CD8-positive, alpha-beta memory T cell (primary cell): ENCODE measurements at places on chromosomes 13 and 19.

GRCh38 chr13:76823969-76824368 lies 62.2 kb downstream of the KCTD12 start:
- no peak for DNase-seq

DNA sequence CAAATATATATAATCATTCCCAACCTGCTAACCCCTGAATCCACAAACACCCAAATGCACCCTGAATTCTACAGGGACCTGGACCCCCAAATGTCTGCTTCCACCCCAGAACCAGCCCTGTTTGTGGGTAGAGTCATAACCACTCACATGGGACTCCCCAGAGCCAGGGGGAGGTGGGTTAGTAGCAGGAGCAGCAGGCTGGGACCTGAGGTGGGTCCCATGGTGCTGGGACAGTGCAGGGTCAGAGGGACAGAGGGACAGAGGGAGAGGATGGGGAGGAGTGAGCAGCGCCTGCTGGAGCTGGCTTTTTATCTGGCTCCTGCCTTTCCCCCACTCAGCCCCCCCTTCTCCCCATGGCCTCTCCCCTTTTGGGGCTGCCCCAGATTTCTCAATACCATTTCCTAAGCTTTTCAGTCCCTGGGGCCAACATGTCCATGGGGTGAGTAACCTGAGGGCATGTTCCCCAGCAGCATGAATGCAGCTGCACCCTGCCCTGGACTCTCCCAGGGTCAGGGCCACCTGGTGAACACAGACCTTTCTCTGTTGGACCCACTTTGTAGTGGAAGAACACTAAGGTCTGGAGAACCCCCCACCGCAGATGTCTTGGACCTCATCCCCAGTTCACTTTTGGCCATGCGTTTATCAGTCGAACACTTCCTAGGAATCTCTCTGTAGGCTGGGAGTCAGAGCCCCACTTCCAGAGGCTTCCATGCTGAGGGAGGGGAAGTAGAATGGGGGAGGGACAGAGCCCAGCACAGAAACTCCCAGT lies at the start of gene C3:
Gene C3, minus strand, starts transcription at position 282 of the 769 bp plus-strand sequence. Its CDS starts 61 bp downstream, at position 221.
- no peak for DNase-seq

- DNase-seq = no peak
These were observed 74.7 kb downstream of the FGF14 start for GRCh38 chr13:102327119-102327617.

DNA sequence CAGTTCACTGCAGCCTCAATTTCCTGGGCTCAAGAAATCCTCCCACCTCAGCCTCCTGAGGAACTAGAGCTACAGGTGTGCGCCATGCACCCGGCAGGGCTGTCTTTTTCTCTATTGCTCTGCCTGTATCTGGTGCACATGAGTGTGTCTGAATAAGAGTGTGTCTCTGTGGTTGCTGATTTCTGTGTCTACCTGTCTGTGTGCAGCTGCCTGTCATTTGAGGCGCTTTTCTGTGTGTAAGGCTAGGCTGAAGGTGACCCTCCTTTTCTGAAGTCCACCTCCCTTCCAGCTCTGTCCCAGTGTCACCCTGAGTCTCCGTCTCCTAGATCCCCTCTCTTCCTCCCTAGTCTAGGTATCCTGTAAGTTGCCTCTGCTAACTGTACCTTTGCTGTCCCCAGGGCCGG lies 1.5 kb upstream of the PRR12 start:
- no peak for DNase-seq

GRCh38 chr19:33301144-33301899 lies 1.0 kb downstream of the CEBPA start:
- no peak for DNase-seq

DNA sequence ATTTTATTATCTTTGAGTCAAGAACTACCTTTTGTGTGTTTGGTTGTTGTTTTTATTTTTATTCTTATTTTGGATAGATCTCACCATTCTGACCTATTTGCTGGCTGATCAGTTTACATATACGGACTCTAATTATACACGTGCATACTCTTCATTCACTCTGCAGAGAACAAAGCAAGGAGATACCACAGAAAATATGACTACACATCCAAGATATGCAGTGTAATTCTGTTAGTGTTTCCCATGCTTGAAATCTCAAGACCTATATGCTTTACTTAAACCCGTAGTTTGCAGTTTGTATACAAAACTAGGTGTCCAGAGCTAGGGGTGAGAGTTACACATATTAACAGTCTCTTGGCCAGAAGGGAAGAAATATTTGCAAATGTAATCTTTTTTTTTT lies 205.5 kb downstream of the DCLK1 start:
- no peak for DNase-seq

GRCh38 chr19:1730157-1730556 lies 23.1 kb upstream of the ONECUT3 start:
- no peak for DNase-seq

DNA sequence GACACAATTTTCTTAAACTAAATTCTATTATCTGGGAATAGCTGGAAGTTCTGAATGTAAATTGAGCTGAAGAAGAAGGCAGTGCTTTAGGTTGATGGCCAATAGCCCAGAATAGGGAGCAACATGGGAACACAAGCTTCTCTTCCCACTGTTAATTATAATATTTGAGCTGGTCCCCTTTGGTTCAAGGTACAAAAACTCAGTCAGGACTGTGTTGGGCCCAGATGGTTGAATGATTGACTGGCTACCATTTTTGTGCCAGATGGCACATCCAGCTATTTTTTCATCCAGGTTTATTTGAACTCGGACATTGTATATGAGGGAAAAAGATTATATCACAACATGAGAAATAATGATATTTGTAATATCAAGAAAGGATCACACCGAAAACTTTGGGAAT lies 458.9 kb downstream of the SLITRK1 start:
- no peak for DNase-seq

- no peak for DNase-seq
These were observed 3.2 kb downstream of the LHFPL6 start for GRCh38 chr13:39599842-39600241.

DNA sequence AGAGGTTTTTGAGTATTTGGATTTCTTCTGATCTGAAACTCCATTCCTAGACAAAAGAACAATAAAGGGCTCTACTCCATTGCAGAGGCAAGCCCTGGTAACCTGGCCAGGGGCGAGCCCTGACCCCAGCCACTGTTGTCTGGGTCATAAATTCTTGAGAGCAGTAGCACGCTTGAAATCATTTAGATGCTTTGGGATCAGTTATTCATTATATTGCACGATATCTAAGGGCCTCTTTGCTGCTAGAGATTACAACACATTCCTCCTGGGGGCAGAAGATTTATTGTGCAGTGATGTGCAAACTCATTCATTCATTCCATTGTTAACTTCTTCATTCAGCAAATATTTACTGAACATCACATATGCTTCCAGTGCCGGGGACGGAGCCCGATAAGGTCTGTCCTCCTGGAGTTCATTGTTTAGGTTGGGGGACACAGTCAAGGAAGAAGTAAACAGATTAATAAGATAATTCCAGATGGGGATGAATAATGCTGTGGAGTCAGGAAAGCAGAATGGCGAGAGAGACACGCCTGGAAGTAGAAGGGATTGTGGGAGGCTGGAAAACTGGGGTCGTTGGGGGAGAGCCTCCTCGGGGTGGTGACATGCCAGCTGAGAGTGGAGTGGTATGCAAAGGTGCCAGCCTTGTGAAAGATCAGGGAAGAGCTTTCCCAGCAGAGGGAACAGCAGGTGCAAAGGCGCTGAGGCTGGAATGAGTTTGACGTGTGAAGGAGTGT lies 34.9 kb downstream of the SIPA1L3 start:
- DNase-seq = no peak

- DNase-seq = no peak
These were observed 99.6 kb upstream of the NBEA start for GRCh38 chr13:34842466-34842865.

- no peak for DNase-seq
These were observed 17.3 kb upstream of the OVOL3 start for GRCh38 chr19:36093687-36094086.

- no peak for DNase-seq
These were observed 35.5 kb upstream of the CSNK1A1L start for GRCh38 chr13:37141011-37141410.

DNA sequence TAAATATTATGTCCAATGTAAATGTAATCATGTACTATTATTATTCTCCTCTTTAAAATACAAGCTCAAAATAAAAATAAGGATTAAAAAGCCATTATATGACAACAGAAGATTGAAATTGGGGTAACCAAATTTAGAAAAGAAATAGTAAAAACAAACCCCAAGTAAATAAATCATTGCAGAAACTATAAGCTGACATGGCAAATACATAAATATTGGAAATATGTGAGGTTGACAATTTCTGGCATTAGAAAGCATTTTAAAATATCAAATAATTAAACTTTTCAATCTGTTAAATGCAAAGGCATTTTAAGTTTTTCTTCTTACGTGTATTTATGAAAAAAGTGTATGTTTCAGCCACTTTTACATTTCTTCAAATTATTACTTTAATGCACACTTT lies 394.7 kb upstream of the DACH1 start:
- no peak for DNase-seq

GRCh38 chr19:37999309-38000213 lies 92.6 kb downstream of the SIPA1L3 start:
- no peak for DNase-seq

DNA sequence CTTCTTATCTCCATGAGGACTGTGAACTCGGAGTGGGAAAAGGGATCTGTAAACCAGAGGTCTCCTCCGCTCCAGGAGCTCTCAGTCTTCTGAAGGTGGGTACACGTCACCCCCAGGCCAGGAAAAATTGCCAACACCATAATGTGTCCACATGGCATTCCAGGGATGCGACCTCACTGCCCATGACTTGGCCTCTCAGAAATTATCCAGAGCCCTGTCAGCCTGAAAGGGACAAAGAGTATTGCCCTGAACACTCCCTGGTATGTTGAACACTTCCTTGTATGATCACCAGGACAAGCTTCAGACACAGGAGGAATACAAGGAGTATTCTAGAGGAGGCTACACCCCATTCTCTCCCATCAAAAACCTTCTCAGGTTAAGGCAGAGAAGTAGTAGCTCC lies 81.0 kb upstream of the SLC7A1 start:
- DNase-seq = no peak

- no peak for DNase-seq
These were observed 181.1 kb upstream of the UBL3 start for GRCh38 chr13:30031488-30031887.

GRCh38 chr13:99383946-99384345 lies 76.7 kb upstream of the GPR183 start:
- DNase-seq = no peak

GRCh38 chr13:48594096-48594815 lies 59.5 kb upstream of the CYSLTR2 start:
- DNase-seq = no peak

DNA sequence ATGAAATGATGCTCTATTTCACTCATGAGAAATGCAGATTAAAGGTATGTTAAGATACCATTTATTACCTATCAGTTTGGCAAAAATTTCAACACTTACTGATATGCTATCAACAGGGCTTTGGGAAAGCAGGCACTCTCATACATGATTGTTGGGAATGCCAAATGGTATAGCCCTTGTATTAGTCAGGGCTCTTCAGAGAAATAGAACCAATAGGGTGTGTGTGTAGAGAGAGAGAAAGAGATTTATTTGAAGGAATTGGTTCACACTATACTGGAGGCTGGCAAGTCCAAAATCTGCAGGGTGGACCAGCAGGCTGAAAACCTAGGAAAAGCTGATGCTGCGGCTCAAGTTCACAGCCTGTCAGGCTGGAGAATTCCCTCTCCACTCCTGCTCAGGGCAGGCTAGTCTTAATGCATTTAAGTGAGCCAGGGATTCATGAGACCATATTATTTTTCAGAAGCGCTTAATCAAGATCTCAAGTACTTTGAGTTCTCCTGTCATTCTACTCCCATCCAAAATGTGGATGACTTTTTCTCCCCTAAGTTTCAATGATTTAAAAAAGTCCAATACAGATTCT lies 72.4 kb downstream of the NHLRC3 start:
- DNase-seq = no peak

GRCh38 chr13:27401210-27401609 lies 23.2 kb upstream of the GTF3A start:
- DNase-seq = no peak

DNA sequence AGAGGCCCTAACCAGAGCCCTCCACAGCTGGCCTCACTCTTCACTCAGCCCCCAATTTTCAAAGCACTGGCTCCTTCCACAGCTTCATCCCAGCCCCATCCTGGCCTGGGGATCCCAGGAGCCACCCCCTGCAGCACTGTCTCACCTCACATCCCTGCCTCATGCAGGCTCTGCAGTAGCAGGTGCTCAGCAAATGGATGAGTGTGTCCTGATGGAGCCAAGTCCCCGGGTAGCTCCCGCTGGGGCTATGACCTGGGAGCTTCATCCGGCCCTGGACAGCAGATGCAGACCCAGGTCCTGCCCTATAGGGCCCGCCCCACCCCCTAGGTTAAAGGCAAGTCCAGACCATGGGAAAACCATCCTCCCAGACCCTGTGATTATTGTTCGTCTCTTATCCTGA lies 143.2 kb upstream of the ZNF507 start:
- DNase-seq = no peak

- DNase-seq = no peak
These were observed 1.3 kb upstream of the LAMP1 start for GRCh38 chr13:113295776-113296175.

- DNase-seq = no peak
These were observed 2.1 kb upstream of the GRWD1 start for GRCh38 chr19:48443731-48444128.

GRCh38 chr19:45250216-45250831 lies 747 bp upstream of the MARK4 start:
- no peak for DNase-seq

GRCh38 chr19:17469092-17469480 lies 1.2 kb upstream of the SLC27A1 start:
- DNase-seq = no peak

GRCh38 chr19:50842130-50842529 lies 8.8 kb upstream of the KLK15 start:
- DNase-seq = no peak

DNA sequence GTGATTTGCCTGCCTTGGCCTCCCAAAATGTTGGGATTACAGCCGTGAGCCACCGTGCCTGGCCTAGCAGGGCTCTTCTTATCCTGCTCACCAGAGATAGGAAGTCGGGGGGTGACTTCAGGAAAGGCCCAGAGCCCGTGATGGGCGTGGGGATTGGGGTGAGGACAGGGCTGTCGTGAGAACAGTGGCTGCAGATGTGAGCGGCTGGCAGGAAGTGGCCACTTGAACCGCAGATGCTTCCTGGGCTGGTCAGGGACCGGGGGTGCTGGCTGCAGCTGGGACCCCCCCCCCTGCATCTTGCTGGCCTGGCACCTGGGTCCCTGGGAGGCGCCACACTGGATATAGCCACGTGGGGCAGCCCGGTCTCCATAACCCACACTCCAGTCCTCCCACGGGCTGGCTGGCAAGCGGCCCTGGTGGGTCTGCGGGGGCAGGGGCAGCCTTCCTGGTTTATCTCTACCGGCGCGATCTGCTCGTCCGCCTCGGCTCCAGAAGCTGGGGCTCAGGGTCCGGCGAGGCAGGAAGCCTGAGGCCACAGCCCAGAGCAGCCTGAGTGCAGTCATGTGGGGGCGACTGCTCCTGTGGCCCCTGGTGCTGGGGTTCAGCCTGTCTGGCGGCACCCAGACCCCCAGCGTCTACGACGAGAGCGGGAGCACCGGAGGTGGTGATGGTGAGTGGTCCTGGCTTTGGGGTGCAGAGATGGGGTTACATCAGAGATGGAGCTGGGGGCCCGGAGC lies at the start of gene F2RL3:
Gene F2RL3, plus strand, starts transcription at position 371 of the 737 bp plus-strand sequence. Its CDS starts 191 bp downstream, at position 562.
- DNase-seq = no peak

GRCh38 chr13:36006894-36007675 lies 124.1 kb downstream of the DCLK1 start:
- no peak for DNase-seq
